HepG2 (cell line): ENCODE measurements at places on chromosomes 7 and 10. TPM values are rescaled to one million over a fixed set of nuclear protein-coding genes. Genes with fewer than 3 reads are reported as not detected.

Gene PRKCQ
- 0.35 and 0.60 TPM in 2 replicates for total RNA-seq

Gene TMEM229A
- not detected in 2 replicates for total RNA-seq

Gene GLRX3
- 135 and 185 TPM in 2 replicates for total RNA-seq

Gene MINDY4
- not detected in 2 replicates for total RNA-seq

Gene GPR37
- not detected in 2 replicates for total RNA-seq

DNA sequence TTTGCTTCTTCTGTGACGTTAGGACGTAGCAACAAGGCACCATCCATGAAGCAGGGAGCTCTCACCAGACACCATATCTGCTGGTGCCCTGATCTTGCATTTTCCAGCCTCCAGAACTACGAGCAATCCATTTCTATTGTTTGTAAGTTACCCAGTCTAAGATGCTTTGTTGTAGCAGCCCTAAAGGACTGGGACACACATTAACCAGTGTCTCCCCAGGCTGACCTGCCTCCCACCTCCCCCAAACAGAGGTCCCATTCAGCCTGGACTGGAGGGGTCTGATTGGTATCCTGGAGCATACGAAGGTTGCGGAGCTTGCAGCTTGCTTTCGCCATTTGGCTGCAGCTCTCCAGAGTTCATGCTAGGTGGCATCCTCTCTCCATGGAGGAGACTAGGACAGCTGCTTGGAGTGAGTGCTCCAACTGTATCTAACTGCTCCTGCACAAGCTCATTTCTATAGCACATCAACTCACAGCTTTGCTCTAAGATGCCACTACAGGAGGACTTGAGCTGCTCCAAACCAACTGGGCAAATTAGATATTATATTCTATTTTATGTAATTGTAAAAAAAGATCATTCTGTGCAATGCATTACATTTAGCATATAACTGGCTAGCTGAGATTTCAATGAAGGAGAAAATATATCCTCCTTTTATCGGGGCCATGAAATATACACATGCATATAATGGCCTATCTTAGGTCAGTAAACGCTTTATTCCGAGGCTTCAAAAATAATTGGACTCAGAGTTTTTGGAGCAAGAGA lies 8.0 kb upstream of the GRK5 start:
- peak overlapping the region; percentile 36 for H3K4me3 ChIP-seq
- H3K27ac ChIP-seq = no peak overlapping the region
- no peaks in the 10 kb centered on the region for H3K36me3 ChIP-seq
- DNase-seq = peak; percentile 88
- no peaks in the 10 kb centered on the region for H3K27me3 ChIP-seq

DNA sequence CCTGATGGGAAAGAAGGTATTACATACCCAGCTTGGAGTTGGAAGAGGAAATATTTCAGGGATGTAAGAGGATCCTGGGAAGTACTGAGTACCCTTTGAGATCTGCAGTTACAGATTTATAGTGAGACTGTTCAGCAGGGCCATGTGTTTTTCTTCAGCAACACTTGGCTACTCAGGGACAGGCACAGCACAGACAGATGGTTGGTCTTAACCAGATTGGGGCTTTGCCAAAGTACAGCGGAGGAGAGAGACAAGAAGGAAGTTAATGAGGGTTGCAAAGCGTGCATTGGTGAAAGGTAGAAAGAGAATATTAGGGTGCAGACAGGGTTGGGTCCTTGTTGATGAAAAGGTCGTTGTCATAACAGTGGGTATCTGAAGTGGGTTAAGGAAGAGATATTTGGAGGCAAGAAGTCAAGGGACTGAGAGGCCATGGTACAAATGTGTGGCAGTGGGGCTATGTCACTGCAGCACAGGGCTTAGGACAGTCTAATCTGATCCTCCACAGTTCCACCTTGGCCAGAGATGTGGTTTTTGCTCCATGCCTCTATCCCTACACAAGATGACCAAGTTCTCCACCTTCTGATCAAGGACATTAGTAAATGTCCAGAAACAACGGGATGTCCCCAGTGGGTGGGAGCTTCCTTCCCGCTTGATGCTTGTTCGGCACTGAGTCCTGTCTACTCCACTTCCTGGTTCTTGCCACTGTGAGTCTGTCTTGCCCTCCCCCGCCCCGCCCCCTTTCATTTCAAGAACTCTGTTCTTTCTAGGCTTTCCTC lies 18.9 kb upstream of the DNAJC1 start:
- H3K4me1 ChIP-seq = no peaks in the 10 kb centered on the region
- peaks cover 3% of the 10 kb centered on the region; the same call in 2 of the 3 replicates for H3K27me3 ChIP-seq
- H3K36me3 ChIP-seq = no peaks in the 10 kb centered on the region

DNA sequence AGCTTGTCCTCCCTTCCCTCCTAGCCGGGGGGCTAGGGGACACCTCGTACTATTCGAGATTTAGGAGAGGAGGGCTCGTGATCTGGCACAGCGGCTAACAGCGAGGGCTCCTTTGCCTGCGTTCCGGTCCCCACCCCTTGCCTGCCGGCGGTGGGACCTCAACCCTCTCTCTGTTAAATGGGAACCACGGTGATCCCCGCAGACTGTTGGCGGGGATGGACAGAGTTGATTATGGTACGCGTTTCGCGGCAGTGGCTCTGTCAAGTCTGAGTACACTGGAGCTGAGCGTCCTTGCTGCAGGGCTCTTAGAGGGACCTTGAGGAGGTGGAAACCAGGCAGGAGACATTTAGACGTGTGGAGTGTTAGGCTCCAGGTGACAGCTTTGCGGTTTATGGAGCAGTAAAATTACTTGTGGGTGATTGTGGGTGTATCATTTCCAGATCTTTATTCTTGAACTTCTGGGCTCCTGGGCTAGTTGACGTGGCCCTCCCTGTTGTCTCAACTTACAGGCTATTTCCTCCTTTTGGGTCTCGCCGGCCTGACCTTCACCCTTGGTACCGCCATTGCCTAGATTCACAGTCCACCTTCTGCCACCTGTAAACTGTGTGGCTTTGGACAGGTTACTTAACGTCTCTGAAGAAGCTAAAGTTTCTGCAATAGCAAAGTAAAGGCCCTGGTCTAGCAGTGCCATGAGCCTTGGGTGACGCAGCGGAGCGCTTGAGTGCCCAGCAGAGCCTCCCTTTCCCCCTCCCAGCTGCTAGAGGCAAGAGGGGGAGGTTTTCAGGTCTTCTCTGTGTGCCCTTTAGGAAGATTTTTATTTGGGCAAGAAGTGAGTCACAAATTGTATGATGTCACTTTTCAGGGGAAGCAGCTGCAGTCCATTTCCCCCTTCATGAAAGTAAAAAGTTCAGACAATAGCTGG lies 739 bp downstream of the CASP7 start:
- H3K4me3 ChIP-seq = peak overlapping the region; percentile 94
- H3K4me1 ChIP-seq = peaks cover 26% of the 10 kb centered on the region
- peak overlapping the region; percentile 85 for H3K27ac ChIP-seq
- peak; percentile 24 for DNase-seq
